ENCODE measurements at places on chromosomes 1 and 21.

DNA sequence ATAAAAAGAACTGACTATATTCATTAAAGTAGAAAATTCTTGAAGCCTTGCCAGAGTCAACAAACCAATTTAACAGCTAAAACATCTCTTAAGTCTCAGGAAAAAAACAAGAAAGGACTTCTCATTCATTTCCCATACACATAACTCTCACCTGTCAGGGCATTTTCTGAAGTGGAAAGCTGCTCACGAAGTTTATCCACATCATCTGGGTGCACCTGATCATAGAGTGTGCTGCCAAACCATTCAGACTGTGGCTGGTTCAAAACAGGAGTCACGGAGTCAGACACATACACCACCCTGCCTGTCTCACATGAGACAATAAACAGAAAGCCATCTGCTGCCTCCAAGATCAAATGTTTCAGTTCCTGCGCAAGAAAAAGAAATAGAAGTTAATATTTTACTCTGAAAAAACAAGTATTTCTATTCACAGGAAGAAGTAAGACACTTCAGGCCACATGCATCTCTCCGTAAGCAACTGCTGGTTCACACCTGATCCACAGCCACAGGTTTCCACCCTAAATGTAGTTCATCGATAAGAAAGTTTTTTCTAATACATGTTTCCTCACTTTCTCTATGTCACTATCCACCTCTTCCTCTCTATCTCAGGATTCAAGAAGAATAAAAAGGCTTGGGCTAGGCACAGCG, 28.2 kb upstream of the CTSK start:
- no peak for DNase-seq

GRCh38 chr1:203161175-203161574, 14.5 kb downstream of the MYBPH start:
- DNase-seq: no peak

- DNase-seq: no peak
Measured at GRCh38 chr1:29156543-29157268, 25.0 kb downstream of the SRSF4 start.

GRCh38 chr1:228457017-228457395, 30.2 kb upstream of the RNF187 start:
- DNase-seq: no peak

GRCh38 chr1:229879746-229880145, 187.3 kb upstream of the GALNT2 start:
- DNase-seq: no peak

DNA sequence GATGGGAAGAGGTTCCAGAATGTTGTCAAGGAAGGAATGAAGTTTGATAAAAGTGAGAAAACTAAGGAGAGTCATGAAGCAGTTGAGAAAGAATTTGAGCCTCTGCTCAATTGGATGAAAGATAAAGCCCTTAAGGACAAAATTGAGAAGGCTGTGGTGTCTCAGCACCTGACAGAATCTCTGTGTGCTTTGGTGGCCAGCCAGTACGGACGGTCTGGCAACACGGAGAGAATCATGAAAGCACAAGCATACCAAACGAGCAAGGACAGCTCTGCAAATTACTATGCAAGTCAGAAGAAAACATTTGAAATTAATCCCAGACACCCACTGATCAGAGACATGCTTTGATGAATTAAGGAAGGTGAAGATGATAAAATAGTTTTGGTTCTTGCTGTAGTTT, 142.8 kb downstream of the CDC7 start:
- no peak for DNase-seq
